ENCODE measurements at places on chromosomes 1 and 21.
A peak's percentile ranks its signal among the peaks of the same experiment; 100 is the strongest.

DNA sequence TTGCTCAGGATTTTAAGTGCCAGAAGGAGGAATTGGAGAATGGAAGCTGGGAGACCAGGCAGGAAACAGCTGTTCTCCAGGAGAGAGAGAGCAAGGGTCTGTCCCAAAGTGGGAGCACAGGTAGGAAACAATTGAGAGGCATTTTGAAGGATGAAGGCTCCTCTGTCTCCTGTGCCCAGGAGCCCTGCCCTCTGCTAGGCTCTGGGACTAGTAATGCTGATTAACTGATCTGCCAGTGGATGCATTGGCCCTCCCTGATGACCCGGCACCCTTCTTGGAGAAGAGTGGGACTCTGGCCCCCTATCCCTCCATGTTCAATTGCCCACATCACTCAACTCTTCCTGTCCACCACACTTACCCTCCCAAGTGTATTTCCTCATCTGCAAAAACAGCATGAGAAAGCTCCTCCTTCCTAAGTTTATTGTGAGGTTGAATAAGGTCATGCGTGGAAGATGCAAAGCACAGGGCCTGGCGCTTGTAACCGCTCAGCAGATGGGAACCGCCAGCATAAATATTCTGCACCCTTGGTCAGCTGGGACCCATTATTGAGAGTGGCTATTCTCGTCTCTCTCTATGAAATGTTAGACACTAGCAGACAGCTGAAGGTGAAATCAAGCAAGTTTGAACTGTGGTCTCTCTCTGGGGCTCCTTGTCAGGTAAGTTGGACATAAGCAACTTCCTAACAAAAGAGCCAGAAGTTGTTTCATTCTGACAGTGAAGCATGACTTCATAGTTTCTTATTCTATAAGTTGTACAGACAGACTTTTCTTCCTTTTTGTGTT is 63.0 kb upstream of the ANGPTL1 start:
- no peak for DNase-seq

DNA sequence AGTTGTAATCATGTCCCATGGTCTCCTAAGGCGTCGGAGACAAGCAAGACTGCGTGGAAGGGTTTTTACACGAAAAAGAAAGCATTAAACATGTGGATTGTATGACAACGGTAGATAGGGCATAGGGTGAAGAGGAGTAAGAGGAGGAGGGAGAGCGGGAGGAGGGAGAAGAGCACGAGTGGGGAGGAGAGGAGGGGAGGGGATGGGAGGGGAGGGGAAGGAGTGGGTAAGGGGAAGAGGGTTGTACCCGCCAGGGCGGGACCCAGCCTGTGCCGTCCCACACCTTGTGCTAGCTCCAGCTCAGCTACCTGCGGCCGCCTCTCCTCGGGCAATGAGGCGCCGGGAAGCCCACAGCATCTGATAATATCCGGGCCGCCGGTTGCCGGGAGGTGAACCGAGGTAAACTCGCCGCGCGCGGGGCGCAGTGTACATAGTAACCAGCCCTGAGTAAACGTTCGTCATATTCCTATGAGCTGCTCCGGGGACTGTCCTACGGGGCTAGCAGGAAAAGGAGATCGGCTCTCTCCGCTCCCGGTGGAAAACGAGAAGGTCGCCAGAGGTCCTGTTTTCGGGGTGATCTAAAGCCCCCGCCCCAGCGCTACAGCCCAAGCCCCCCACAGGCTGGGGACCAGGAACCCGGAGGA is 449 bp upstream of the RCAN3 start:
- peak; percentile 77 for DNase-seq

DNA sequence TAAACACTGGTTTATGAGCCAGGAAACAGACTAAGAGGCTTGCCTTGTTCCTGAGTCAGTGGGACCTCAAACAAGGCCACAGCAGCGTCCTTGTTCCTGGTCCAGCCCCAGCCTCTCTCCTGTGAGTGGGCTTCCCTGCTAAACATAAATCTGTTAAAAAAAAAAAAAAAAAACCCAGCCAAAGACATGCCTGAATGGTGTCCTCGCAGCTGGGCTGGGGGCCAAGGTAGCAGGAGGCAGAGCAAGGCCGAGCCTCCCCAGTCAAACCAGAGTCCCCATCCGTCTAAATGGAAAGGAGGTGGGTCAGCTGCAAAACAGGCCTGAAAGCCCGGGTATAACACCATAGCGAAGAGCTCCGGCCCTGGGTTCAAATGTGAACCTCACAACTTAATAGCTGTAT is 18.1 kb upstream of the IFFO2 start:
- DNase-seq = no peak

GRCh38 chr1:107810291-107810951 is 154.6 kb downstream of the VAV3 start:
- DNase-seq = no peak

DNA sequence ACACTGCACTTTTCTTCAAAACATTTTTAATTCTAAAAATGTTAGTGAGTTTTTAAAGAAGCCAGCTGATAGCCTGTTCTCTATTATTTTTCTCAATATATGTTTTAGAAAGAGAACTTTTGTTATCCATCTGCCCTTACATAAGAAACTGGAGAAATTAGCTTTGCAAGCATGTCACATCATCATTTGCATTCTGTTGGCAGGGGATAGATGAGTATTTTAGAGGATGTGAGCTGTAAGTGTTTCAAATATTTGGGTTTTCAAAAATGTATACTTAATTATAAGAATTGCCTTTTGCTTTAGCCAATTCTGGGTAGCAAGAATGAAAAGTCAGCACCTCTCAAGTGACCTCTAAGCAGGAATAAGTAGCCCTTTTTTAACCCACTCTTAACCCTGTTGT is 7.4 kb downstream of the NFIA start:
- no peak for DNase-seq

DNA sequence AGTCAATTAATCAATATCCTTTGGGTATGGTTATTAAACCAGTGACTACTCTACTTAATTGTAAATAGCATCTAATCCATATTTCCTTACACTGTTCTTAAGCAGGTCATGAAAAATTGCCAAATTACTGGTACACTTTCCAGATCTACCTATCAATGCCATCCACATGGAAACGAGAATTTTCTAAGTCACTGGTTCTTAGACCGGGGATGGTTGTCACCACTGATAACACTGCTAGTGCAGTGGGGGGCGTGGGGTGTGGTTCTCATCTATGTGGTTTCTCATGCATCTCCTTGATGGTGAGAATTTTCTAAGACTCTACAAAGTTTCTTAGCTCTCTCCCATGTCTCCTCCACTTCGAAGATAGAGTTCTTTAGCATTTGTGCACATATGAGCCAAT is 63.7 kb upstream of the COG2 start:
- no peak for DNase-seq

- DNase-seq = no peak
Measured at GRCh38 chr1:218785928-218786327, 387.8 kb upstream of the LYPLAL1 start.

GRCh38 chr1:214447557-214447871 is 103.9 kb downstream of the PTPN14 start:
- DNase-seq = no peak

DNA sequence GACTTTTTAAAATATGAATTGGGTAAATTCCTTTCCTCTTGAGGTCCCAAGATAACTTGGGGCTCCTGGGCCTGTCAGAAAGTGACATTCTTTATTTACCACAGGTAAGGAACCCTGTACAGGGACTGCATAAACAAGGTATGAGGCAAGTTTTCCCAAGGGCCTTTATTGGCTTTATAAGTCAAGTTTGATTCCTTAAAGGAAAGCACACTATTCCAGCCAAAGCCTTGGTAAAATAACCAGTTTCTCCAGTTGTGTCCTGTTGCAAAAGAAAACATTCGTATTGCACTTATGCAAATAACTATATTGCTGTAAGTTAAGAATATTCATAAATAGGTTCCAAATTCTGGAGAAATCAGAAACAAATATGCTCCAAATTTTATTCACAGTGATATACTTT is 21.9 kb upstream of the METTL18 start:
- no peak for DNase-seq

- no peak for DNase-seq
Measured at GRCh38 chr1:100924991-100925390, 29.1 kb downstream of the SLC30A7 start.
